Activated T-cell treated with anti-CD3 and anti-CD28 coated beads for 24 hours (primary cell): ENCODE measurements at places on chromosomes 3 and 15.

GRCh38 chr3:107710851-107711250 lies 188.1 kb downstream of the BBX start:
- no peak for DNase-seq

- DNase-seq, result no peak
Measured at GRCh38 chr3:114586119-114586518, 292.3 kb downstream of the TIGIT start.

DNA sequence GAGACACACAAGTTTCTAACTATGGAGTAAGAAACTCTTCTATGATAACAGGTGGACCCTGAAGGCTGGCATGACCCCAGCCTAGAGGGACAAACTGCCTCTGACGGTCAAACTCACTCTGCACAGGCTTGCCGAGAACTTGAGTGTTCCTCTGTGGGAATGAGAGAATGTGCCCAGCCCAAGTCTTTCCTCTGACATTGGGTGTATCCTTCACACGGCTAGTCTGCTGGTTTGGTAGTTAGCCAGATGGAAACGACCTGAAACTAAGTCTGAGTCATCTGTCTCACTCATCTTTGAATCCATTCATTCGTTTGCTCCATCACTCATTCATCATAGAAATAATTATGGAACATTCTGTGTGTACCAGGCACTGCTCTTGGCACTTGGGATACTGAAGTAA lies 198.4 kb downstream of the ATP10A start:
- DNase-seq, result no peak

DNA sequence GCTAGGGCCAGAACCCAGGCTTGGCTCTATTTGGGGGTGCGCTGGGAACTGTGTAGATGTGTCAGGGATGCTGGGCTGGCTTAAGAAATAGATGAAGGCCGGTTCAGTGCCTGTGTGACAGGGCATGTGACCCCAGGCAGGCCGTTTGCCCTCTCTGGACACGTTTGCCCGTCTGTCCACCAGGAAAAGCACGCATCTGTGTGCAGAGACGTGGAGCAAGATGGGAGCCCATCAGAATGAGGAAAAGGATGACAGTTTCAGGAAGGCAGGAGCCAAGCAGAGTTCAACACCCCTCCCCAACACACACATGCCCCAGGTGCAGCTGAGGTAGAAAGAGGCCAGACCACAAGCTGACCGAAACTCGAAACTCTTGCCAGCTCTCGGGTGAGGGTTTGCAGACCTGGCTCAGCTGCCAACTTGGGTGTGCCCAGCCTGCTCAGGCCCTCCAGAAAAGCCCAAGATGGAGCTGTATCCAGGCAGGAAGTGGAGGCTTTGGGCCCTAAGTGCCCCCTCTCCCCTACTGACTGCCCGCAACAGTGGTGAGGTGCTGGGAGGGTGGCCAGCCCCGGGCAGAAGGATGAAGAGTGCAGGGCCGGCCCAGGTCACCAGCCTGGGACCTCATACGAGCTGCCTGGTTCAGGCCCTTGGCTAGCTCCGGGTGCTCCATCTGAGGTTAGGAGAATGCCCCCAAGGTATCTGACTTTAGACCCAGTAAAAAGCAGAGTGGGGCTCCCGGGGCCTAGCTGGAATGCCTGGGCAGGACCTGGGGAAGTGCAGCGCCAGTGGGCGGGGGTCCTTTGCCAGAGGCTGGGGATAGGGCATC lies 10.2 kb upstream of the MESP1 start:
- DNase-seq, result no peak

DNA sequence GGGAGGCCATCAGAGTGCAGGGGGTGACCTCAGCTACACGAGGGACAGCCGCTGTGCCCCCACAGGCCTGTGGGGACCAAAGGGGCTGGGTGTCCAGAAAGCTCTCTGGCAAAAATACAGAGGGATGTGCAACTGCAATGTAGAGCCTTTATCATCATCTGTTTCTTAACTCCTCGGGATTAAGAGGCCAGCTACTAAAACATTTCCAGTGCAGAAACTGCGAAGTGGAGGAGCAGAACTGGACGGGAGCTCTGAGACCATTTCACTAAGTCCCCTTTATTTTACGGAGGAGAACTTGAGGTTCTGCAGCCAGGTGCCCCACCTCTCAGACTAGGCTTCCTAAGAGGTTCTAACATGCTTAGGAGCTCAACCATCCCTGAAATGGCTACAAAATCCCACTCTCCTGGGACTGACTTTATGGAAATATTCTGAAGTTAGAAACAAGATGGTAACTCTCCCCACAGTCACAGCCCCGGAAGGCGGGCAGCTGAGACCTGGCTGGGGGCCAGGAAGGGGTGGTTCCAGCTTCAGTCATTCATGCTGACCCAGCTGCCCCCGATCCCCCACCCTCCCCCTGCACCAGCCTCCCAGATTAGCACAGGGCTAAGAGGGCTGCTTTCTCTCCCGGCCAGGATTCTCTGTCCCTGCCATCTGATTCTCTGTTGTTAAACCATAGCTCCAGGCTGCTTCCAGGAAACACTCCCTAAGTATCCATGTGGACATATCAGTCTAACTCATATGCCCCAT lies 40.3 kb downstream of the UMPS start:
- DNase-seq, result no peak

- no peak for DNase-seq
Measured at GRCh38 chr3:69231929-69232440, 109.6 kb upstream of the LMOD3 start.

DNA sequence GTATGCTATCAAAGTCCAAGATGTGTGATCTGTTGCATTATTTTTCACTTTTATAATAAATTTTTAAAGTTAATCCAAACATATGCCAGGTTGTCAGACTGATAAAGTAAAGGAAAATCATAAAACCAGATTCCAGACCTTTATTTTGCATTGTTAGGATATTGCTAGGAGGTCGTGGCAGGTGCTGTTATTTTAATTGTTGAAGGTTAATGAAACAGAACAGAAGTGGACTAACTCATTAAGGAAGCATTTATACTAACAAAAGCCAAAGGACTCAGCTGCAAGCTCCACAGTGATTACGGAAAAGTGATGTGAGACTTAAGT lies 63.1 kb downstream of the DCLK3 start:
- DNase-seq, result no peak

DNA sequence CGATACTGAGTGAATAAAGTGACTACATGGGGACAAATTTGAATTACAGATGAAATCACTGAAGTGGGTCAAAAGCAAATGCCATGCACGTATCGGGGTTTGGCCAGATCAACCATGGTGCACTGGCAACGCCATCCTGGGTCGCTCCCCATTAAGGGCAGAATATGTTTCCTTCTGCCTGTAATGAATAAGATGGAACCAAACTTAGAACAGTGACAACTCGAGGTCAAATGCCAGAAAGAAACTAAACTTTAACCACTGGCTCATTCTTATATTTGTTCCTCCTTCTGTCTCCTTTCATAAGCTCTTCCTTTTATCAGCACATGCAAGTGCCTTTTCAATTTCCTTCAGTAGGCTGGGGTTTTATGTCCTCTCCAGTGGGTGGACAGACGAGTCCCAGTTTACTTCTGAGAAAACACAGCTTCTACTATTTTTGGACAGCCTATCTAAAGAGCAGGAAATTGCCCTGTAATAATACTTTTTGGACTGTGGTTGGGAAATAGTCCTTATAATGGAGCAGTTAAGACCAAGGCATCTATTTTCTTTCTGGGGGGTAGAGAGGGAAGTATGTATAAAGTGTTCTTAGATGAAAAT lies 61.4 kb downstream of the WHAMM start:
- no peak for DNase-seq

DNA sequence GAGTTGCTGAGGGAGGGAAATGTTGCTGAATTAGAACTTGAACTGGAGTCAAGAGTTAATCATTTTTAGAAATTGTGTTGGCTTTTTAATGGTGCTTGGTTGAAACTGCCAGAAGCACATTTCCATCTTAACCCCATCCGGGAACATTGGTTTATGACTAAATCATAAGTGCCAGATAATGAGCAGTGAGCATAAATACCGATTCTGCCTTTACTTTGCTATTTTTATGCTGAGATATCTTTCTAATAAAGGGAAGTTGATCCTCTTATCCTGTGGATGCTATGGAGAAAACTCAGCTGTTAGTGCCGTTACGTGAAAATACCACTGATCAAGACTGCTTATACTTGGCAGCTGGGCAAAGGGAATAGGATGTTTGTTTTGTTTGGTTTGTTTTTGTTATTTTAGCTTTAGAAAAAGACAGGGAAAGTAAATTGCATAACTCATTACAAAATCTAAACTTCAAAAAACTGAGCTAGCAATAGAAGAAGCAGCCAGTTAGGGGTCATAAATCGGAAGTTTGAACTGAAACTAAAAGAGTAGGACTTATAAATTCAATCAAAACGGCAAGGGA lies 813.1 kb downstream of the NAALADL2 start:
- DNase-seq, result no peak

DNA sequence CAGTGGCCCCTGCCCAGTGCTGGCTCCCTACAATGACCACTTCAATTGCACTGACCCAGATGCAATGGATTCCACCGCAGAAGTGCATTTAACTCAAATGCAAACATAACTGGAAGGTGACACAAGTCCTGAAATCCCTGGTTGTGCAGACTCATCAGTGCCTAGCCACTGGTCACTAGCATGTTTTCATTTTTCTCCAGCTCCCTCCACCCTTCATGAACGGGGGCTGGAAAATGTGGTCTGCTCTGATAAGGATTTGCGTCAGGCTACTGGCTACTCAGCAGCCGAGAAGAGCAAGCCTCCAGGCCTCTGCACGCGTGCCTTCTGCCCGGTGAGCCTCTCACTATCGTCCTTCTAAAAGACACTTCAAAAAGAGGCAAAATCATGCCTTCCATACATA lies 27.4 kb upstream of the FURIN start:
- DNase-seq, result no peak

GRCh38 chr15:47584316-47584715 lies 133.0 kb upstream of the SEMA6D start:
- no peak for DNase-seq

DNA sequence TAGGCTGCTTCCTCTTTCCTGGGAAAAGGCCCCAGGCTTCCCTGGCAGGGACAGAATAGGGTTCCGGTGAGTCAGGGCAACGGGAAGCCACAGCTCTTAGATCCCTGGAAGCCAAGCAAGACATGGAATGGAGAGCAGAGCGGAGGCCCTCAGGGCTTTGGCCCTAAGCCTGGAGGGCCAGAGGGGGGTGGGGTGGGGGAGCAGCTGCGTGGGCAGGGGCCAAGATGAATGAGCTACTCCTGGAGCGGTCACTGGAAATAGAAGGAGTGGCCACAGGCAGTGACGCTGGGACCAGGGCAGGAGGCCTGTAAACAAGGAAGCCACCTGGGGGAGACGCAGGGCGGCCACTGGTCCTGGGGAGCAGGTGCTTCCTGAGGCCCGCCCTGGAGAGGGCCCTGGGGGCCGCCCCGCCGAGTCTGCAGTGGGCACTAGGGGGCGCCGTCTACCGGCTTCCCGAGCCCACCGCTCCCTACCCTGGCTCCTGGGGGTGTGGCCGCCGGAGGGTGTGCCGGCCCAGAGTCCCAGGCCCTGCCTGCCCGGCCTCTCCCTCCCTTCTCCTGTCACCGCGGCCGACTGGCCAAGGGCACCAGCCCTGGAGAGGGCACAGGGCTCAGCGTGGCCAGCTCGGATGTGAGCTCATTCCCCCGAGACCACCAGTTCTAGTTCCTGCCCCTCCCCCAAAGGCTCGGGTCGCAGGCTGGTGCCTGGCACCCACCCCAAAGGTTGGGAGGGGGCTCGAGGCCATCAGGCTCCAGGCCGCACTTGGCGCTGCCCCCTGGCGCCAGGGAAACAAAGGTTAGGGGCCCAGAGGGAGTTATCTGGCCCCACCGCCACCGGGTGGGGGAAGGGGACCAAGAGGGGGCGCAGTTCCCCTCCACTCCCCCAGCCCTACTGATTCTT lies 12.1 kb downstream of the VPS18 start:
- DNase-seq, result peak; percentile 73

DNA sequence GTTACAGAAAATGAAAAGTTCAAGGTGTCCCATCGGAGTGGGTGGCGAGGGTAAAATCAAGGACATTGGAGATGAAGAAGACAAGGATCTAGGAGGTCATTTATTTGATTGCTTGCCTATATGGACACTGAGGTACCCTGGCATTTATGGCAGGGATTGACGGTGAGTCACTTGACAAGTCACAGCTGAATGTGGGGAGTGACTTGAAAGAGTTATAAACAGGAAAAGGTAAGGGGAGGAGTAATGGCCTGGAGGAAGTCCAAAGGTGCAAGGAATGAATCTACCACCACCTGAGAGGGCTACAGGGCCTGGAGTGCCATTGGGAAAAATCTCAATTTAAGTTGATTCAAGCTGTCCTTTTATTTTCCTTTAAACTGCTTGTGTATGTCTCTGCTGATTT lies 11.8 kb upstream of the SGO1 start:
- no peak for DNase-seq

DNA sequence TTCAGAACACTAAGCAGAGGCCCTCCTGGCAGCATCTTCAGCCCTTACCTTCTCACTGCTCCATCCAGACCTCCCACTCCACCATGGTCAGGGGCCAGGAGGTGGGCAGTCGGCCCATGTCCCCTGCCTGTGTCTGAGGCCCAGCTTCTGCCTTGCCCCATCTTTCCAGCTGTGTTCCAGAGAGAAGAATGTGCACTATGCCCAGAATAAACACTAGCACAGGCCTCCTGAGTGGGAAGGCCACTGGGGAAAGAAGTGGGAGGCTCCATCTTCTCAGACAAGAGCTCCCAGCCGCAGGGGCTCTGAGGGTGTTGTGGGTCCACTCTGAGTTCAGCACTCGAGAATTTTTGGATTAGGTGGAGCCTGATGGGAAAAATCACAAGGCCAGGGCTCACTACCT lies 44.5 kb downstream of the ADCY5 start:
- DNase-seq, result no peak

GRCh38 chr15:68145706-68146105 lies 59.4 kb downstream of the CALML4 start:
- DNase-seq, result no peak

DNA sequence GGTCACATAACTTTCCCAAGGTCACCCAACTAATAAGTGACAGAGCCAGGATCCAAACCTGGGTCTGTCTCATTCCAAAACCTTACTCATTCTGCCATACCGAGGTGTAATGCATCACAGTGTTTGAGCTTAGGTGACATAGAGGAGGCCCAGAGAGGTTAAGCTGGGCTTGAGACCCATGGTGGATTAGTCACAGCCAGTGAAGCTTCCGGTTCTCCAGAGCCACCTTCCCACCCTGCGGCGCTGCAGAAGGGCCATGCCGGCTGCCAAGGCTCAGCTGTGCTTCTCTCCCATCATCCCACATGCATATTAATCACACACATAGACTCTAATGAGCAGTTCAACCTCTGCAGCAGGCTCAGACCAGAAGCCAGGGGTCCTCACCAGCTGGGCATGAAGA lies 42.2 kb downstream of the SPSB4 start:
- DNase-seq, result no peak
